SK-N-DZ (cell line): ENCODE measurements at places on chromosomes 5 and 9.

DNA sequence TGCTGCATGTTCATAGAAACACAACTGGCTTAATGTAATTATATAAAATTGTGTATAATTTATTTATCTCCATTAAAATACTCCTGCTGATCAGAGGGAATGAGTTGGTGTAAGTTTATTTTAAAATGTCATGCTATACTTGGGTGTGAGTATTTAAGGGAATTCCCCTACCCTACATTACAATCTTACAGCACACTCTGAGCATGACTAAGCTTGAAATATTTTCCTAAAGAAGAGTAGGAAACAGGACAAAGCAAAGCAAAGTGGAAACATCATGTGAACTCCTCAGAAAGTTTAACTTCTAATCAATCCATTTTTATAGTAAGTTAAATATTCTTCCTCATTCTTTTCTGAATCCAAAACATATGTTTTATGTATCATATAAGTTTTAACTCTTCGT is 1271.3 kb downstream of the EFNA5 start:
- DNase-seq = no peak

GRCh38 chr9:96874947-96875460 is 20.7 kb upstream of the ZNF782 start:
- DNase-seq = no peak

- DNase-seq = no peak
These were observed 114.4 kb upstream of the ZNF366 start for GRCh38 chr5:72621576-72621975.

DNA sequence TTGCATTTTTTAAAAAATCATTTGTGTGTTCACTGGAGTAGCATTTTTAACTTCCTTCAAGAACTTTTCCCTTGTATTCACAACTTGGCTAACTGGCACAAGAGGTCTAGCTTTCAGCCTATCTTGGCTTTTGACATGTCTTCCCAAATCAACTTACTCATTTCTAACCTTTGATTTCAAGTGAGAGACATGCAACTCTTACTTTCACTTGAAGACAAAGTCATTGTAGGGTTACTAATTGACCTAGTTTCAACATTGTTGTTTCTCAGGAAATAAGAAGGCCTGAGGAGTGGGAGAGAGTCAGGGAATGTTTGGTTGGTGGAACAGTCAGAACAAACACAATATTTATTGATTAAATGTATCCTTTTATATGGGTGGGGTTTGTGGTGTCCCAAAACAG is 95.0 kb upstream of the C9orf72 start:
- no peak for DNase-seq

GRCh38 chr9:111610845-111611244 is 11.4 kb upstream of the PTGR1 start:
- DNase-seq = no peak

DNA sequence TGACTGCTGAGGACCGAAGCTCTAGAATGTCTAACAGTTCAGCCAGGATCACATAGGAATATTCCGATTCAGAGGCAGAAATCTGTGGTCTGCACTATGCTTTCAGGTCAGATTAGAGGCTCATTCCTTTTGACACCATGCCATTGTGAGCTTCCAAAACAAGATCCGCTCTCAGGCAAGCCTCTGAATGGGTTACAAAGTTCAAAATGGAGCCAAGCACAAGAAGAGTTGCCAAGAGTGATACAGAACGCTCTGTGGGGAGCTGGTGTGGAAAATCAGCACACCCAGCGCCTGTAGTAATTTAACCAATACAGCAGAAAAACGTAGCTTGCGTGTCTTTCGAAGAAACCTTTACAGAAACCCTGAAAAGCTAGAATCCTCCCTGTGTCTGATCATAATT is 33.3 kb upstream of the FAT2 start:
- no peak for DNase-seq

GRCh38 chr5:73387601-73388305 is 60.8 kb downstream of the FOXD1 start:
- DNase-seq = no peak

- DNase-seq = no peak
These were observed 31.0 kb downstream of the PCDHGC5 start for GRCh38 chr5:141519605-141520565.

DNA sequence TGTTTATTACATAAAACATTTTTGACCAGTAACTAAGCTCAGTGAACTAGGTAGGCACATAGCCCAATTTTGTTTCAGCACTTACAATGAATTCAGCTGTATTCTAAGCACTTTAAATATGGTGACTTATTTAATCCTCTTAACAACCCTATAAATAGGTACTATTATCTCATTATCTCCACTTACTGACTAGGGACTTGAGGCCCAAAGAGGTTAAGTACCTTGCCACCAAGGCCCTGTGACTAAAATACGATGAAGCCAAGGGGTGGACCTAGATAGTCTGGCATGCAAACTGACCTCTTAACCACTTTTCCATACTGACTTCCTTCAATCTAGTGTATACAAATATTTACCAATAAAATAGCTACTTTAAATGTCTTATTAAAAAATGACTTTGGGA is 266.4 kb downstream of the ZNF608 start:
- no peak for DNase-seq

DNA sequence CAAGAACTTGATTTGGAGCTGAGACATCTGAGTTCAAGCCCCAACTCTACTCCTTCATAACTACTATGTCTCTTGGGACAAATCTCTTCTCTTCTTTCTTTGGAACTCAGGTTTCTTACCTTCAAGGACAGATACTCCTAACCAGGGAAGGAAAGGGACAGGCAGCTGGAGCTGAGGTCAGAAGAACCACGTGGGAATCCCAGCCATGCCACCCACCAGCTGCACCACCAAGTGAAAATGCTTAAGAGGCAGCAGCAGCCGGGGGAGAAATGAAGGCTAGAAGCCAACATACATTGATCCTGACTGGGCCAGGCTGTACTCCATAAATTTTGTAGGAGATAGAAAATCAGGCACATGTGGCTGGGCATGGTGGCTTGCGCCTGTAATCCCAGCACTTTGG is 9.6 kb upstream of the OR5C1 start:
- no peak for DNase-seq

- DNase-seq = no peak
These were observed 662.0 kb upstream of the CDH18 start for GRCh38 chr5:20649966-20650365.

DNA sequence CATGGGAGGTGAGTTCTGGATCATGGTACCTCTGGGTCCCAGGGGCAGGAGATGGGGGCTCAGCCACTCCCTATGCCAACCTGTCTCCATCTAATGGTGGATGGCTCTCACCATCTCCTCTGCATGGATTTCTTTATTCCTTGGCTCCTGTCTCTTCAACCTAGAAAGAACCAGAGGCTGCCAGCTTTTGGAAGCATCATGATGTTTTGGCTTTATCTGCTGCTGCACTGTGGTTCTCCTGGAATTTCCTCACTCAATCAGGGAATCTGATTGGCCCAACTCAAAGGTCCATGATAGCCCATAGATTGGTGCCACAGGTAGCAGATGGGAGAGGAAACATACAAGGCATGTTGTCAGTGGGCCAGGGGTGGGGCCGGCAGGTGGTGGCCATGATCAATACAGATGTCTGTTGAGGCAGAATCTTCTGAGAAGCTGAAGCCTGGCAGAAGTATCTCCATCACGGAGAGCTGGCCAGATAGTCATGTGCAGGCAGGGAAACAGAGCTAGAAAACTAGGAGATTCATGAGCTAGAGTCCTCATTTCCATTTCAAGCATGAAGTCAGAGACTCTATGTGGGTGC is 158.2 kb downstream of the MACROH2A1 start:
- no peak for DNase-seq

DNA sequence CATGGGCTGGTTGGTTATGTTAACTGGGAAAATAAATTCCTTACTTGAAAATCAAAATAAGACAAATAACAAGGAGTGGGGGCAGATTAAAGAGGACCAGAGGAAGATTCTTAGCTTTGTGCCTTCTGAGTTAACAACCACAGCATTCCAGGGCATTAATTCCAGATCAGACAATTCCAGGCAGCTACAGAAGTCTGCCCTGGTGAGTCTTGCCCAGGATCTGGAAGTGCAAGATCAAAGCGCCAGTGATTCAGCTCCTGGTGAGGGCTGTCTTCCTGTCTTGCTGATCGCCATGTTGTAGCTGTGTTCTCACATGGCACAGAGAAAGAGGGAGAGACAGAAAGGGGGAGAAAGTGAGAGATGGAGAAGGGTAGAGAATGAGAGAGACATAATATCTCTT is 65.6 kb downstream of the ANXA2R start:
- DNase-seq = no peak

DNA sequence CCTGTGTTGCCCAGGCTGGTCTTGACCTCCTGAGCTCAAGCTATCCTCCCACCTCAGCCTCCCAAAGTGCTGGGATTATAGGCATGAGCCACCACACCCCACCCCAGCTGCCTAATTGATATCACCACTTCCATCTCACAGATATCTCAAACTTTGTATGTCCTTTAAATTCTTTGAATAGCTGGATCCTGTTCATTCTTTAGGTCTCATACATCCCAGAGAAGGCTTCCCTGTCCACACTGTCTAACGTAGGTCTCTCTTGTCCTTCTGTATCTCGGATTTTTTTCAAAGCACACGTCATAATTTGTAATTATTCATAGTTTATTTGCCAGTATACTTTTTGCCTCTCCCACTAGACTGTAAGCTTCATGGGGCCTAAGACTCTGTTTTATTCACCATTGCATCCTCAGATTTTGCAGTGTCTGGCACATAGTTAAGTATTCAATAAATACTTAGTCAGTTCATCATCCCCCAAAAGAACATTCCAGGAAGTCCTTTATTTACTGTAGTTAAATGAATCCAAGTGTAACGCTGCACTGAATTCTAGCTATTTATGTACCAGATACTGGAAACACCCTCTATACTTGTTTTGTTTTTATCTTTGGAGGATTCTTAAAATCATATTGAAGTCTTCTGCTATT is 10.5 kb downstream of the ARSK start:
- no peak for DNase-seq

- no peak for DNase-seq
These were observed 174.0 kb downstream of the NR2F1-AS1 start for GRCh38 chr5:93406971-93407401.

DNA sequence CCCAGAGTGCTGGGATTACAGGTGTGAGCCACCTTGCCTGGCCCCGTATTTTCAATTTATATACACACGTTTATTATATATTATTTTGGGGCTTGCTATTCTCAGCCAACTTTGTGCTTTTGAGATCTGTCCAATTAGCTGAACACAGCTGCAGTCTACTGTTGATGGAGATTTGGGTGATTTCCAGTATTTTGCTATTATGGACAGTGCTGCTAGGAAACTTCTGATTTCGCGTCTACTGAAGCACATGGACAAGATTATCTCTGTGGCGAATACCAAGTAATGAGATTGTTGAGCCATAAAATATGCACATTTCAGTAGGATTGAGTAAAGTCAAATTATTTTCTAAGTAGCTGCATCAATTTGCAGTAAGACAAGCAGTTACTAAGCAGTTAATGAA is 1731.2 kb upstream of the CDH6 start:
- no peak for DNase-seq

DNA sequence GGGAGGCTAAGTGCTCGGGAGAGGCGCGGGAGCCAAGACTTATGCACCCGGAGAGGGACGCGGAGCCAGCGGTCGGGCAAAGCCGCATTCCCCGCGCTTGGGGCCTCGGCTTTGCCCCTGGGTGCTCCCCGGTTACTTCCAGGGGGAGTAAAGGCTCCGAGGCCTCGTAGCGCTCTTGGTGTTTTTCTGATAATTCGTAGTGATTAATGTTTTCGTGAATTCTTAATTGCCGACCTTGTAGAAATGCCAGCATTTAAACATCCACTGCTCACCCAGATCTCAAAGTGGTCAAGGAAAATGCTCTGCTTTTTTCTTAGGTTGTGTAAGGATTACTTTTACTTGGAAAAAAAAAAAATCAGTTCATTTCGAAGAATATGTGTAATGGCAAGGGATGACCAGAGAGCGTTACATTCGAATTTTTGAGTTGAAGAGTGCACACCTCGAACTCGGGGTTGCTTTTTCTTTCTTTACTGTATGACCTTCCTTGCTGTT is 654 bp upstream of the TUT7 start:
- DNase-seq = no peak

GRCh38 chr5:100780376-100780870 is 122.7 kb downstream of the ST8SIA4 start:
- DNase-seq = no peak

DNA sequence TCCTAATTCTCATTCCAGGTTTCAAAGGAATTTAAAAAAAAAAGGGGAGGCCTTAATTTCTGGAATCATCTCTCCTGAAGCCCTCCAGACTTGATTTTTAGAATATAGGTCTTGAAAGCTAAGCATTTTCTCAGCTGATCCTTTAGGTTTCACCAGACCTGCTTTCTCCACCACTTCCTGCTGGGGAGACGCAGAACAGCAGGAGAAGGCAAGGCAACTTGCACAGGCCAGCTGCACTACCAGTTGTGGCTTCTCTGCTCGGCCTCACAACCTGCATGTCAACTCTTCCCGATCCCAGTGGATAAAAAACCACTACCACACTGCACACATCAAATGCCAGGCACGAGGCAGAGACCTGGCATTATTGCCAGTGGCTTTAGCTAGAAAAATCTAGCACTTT is 119.8 kb downstream of the SIL1 start:
- no peak for DNase-seq
